ENCODE measurements at places on chromosomes 2 and 18. TPM values are rescaled to one million over a fixed set of nuclear protein-coding genes. Genes with fewer than 3 reads are reported as not detected.

Gene RBMS1
- polyA plus RNA-seq, result 87.1 TPM

Gene MOGAT1
- not detected for polyA plus RNA-seq

Gene SLC20A1
- 193 TPM for polyA plus RNA-seq

Gene ASXL3
- not detected for polyA plus RNA-seq

Gene TOGARAM2
- polyA plus RNA-seq, result not detected

Gene TSPYL6
- polyA plus RNA-seq, result not detected

Gene ANKRD53
- polyA plus RNA-seq, result 0.65 TPM

Gene ANKRD62
- polyA plus RNA-seq, result not detected

Gene MSGN1
- not detected for polyA plus RNA-seq

Gene FBXO48
- 0.67 TPM for polyA plus RNA-seq

Gene UBR3
- 8.9 TPM for polyA plus RNA-seq

Gene CCBE1
- 33.6 TPM for polyA plus RNA-seq

Gene NRP2
- polyA plus RNA-seq, result 6.9 TPM

Gene SNORC
- not detected for polyA plus RNA-seq

Gene RAB11FIP5
- 34.4 TPM for polyA plus RNA-seq

Gene RAB6C
- not detected for polyA plus RNA-seq

Gene MYCN
- polyA plus RNA-seq, result not detected

Gene LCT
- polyA plus RNA-seq, result not detected

Gene C2orf80
- polyA plus RNA-seq, result not detected

- H3K4me1 ChIP-seq, result no peaks in the 10 kb centered on the region
- no peaks in the 10 kb centered on the region for H3K27me3 ChIP-seq
- H3K27ac ChIP-seq, result no peak overlapping the region
- peak; percentile 13 for DNase-seq
These were observed 61.0 kb upstream of the EPAS1 start for GRCh38 chr2:46236006-46236875.

GRCh38 chr18:80004600-80005342 is 16.4 kb upstream of the TXNL4A start:
- H3K4me3 ChIP-seq, result no peak overlapping the region
- H3K4me1 ChIP-seq, result peaks cover under 1% of the 10 kb centered on the region
- H3K27ac ChIP-seq, result no peak overlapping the region
- no peaks in the 10 kb centered on the region for H3K36me3 ChIP-seq

- H3K4me1 ChIP-seq, result no peaks in the 10 kb centered on the region
- DNase-seq, result no peak
- no peak overlapping the region for H3K4me3 ChIP-seq
- H3K27ac ChIP-seq, result no peak overlapping the region
- H3K36me3 ChIP-seq, result no peaks in the 10 kb centered on the region
- H3K27me3 ChIP-seq, result no peaks in the 10 kb centered on the region
These were observed 91.1 kb upstream of the SKOR2 start for GRCh38 chr18:47342566-47342965.

- no peaks in the 10 kb centered on the region for H3K36me3 ChIP-seq
- DNase-seq, result no peak
- no peak overlapping the region for H3K4me3 ChIP-seq
- no peak overlapping the region for H3K27ac ChIP-seq
These were observed 57.5 kb downstream of the KIF5C start for GRCh38 chr2:148932536-148932935.

DNA sequence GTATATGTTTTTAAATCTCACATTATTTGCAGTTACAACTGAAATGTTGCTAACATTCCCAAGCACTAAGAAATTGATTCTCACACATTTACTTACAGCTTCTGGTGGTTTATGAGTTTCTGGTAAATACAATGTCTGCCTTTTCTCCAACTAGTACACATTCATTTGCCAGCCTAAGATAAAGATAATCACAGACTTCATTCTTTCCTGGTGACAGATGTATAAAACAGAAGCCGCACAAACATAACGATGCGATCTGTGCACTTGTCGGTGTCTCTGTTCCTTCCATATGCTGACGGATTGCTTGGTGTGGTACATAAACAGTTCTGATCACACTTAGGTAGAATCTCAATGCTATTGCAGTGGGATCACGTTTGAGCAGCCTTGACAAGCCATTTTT is 100.4 kb upstream of the DDX18 start:
- no peak for DNase-seq
- no peaks in the 10 kb centered on the region for H3K36me3 ChIP-seq
- H3K4me3 ChIP-seq, result no peak overlapping the region
- no peaks in the 10 kb centered on the region for H3K4me1 ChIP-seq

DNA sequence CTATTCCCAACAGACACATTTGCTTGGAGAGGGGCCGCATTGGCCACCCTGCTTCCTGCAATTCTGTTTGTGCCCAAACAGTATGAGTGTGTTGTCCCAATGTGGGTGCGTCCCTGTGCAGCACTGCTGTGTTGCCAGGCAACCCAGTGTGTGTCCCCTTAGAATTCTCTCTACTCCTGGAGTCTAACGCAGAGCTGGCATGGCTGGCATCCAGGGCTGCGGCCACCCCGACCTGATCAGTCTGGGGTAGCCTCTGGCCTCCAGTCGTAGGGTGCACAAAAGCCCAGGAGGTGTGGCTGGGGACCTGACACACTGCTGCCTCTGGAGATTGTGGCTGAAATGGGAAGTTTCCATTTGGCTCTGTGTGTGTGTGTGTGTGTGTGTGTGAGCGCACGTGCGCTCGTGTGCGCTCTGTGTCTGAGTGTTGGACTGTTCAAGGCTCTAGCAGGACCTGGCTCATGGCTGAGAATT is 48.0 kb downstream of the TEX44 start:
- H3K27me3 ChIP-seq, result no peaks in the 10 kb centered on the region
- DNase-seq, result peak; percentile 72
- H3K27ac ChIP-seq, result peak overlapping the region; percentile 62
- peaks cover 28% of the 10 kb centered on the region for H3K4me1 ChIP-seq

- DNase-seq, result no peak
- no peak overlapping the region for H3K4me3 ChIP-seq
- H3K4me1 ChIP-seq, result 0 out of 2 replicates have a peak, but pooled peaks cover 7% of the 10 kb centered on the region
- H3K27me3 ChIP-seq, result no peaks in the 10 kb centered on the region
These were observed 56.3 kb downstream of the ASB1 start for GRCh38 chr2:238483021-238483420.

DNA sequence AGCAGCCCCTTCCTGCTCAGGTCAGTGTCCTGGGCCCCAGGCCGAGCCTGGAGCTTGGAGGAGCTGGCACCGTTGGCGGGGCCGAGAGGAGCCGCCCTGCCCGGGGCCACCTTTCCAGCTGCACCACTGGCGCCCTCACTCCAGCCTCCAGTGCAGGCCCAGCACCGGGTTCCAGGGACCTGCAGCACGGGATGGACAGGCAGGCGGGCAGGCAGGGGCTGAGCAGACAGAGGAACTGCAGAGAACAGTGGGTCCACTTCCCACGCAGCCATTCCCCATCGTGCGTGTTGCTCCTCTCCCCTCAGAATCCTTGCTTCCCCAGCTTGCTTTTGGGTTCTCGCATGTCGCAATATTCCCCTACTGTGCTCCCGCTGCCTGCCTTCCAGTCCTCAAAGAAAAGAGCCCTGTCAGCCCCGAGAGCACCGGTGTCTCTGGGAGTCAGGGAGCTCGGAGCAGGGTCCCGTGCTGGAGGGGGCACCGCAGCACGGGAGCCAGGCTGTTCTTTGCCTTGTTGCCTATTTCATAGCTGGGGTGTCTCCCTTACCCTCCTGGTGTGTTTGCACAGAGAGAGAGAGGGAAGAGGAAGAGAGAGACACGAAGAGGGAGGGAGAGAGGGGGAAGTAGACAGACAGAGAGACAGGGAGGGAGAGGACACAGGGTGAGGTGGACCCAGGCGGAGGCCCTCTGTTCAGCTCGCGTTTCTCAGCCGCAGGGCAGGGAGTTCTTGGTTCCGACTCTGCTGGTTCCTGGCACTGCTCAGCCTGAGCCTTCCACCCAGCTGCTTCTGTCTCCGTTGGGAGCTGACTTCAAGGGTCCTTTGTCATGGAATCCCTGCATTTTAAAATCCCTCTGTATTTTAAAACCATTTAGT is 126.0 kb downstream of the MBP start:
- no peaks in the 10 kb centered on the region for H3K4me1 ChIP-seq
- H3K36me3 ChIP-seq, result no peaks in the 10 kb centered on the region
- no peak for DNase-seq
- no peak overlapping the region for H3K4me3 ChIP-seq
- peaks cover 6% of the 10 kb centered on the region for H3K27me3 ChIP-seq

- peak overlapping the region; percentile 62 for H3K27ac ChIP-seq
- no peaks in the 10 kb centered on the region for H3K36me3 ChIP-seq
- no peak overlapping the region for H3K4me3 ChIP-seq
These were observed 62.6 kb upstream of the STK17B start for GRCh38 chr2:196233805-196234475.

GRCh38 chr2:120999377-121000097 is 263.9 kb downstream of the GLI2 start:
- H3K4me3 ChIP-seq, result no peak overlapping the region
- H3K36me3 ChIP-seq, result no peaks in the 10 kb centered on the region
- no peak for DNase-seq
- H3K27me3 ChIP-seq, result peaks cover 6% of the 10 kb centered on the region

GRCh38 chr2:169716238-169716886 is 17.3 kb upstream of the KLHL23 start:
- peak; percentile 67 for DNase-seq
- no peak overlapping the region for H3K4me3 ChIP-seq
- no peaks in the 10 kb centered on the region for H3K27me3 ChIP-seq
- no peak overlapping the region for H3K27ac ChIP-seq

DNA sequence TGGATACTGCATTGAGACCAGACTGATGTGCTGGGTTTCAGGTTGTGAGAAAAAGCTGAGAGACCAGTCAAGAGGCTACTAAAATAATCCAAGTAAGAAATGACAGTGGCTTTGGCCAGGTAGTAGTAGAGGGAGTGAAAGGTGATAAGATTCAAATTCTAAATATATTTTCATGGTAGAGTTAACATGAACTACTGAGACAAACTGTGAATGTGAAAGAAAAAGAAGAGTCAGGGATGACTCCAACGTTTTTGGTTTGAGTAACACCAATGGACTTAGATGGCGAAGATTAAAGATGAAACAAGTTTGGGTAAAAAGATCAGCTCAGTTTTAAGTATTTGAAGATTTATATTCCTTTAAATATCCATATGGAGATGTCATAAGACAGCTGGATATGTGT is 209.4 kb downstream of the ZEB2 start:
- H3K36me3 ChIP-seq, result no peaks in the 10 kb centered on the region
- no peaks in the 10 kb centered on the region for H3K27me3 ChIP-seq
- H3K27ac ChIP-seq, result no peak overlapping the region
- no peak overlapping the region for H3K4me3 ChIP-seq
- no peak for DNase-seq
- no peaks in the 10 kb centered on the region for H3K4me1 ChIP-seq

DNA sequence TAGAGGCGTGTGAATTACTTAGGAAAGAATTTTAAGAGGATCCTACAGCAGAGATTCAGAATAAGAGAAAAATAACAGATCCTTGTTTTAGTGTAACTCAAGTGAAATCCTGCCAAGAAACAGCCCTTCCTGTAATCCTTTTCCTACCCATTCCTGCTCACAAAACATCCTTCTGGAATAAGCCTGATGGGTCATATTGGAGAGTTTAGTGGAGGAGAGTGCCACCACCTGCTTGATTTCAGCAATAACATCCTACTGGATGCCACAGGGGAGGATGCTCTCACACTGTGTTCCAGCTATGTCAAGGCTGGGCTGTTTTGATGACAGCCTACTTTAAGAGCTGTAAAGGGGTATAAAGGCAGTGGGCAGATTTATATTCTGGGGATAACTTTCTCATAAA is 54.8 kb upstream of the CCDC178 start:
- no peaks in the 10 kb centered on the region for H3K36me3 ChIP-seq
- H3K27ac ChIP-seq, result no peak overlapping the region
- H3K27me3 ChIP-seq, result 0 out of 2 replicates have a peak, but pooled peaks cover 3% of the 10 kb centered on the region
- H3K4me3 ChIP-seq, result no peak overlapping the region
- no peaks in the 10 kb centered on the region for H3K4me1 ChIP-seq

DNA sequence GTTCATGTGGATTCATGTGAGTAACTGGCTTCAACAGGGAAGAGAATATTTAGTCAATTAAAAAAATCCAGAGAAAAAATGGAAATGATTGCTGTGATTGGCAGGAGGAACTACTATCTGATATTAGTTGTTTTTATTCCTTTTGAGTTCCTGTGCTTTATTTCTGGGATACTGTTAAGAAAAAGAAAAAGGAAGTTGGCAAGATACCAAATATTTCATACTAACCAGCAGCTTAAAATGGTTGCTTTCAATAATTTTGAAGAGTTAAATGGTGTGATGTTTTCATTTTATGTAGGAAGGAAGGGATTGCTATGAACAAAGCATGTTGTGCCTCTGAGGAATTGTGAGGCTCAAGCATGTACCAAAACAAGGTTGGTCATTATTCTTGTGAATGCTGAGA is 8.1 kb upstream of the MTX2 start:
- H3K27ac ChIP-seq, result no peak overlapping the region
- H3K4me1 ChIP-seq, result no peaks in the 10 kb centered on the region
- no peak for DNase-seq

DNA sequence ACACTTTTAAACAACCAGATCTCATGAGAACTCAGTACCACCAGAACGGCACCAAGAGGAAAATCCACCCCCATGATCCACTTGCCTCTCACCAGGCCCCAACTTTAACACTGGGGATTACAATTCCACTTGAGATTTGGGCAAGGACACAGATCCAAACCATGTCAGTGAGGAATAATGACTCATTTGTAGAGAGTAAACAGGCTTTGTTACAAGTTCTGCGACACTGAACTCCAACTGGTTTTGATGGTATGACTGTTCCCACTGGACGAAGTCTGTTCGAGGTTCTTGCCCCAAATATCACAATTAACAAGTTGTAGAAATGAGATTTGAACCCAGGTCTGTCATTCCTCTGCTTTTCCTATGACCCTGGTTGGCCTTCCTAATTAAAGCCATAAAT is 718.1 kb upstream of the ID2 start:
- H3K4me3 ChIP-seq, result no peak overlapping the region
- no peaks in the 10 kb centered on the region for H3K4me1 ChIP-seq
- DNase-seq, result peak; percentile 14
- no peaks in the 10 kb centered on the region for H3K36me3 ChIP-seq
- no peak overlapping the region for H3K27ac ChIP-seq

DNA sequence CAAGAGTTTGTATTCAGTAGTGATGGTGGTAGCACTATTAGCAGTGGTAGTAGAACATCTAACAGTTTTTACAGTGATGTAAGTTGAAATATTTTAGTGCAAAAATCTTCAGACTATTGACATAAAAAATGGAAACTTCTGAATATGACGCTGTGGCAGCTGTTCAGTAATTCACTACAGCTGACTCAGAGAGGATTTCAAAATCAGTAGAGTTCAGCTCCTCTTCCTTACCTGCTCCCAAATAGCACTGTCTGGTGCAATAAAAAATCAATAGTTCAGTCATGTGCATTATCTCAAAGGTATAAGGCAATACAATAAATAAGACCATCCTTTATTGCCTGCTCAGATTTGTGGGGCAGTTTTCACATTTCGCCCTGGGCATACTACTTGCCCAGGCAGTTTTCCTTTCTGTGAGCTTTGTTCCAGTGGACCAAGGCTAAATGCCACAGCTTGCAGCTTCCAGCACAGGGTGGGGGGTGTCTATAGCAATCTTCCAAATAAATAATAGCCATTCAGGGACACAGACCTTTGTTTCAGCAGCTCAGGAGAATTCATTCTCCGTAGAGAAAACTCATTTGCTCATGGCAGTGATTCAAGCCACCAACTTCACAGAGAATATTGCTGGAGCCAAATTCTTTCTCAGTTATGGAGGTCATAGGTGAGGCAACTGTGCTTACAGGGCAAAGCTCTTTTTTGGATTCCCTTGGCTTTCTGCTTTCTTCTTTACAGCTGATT is 33.9 kb upstream of the GORASP2 start:
- H3K4me3 ChIP-seq, result no peak overlapping the region
- DNase-seq, result peak; percentile 72
- H3K36me3 ChIP-seq, result no peaks in the 10 kb centered on the region

- no peaks in the 10 kb centered on the region for H3K36me3 ChIP-seq
- H3K27me3 ChIP-seq, result no peaks in the 10 kb centered on the region
- H3K4me1 ChIP-seq, result peaks cover 28% of the 10 kb centered on the region
- H3K4me3 ChIP-seq, result no peak overlapping the region
- DNase-seq, result peak; percentile 68
These were observed 2.7 kb upstream of the HSBP1L1 start for GRCh38 chr18:79961527-79962291.

All from GM23248 (cell line).